ENCODE measurements at places on chromosomes 5 and 9.

DNA sequence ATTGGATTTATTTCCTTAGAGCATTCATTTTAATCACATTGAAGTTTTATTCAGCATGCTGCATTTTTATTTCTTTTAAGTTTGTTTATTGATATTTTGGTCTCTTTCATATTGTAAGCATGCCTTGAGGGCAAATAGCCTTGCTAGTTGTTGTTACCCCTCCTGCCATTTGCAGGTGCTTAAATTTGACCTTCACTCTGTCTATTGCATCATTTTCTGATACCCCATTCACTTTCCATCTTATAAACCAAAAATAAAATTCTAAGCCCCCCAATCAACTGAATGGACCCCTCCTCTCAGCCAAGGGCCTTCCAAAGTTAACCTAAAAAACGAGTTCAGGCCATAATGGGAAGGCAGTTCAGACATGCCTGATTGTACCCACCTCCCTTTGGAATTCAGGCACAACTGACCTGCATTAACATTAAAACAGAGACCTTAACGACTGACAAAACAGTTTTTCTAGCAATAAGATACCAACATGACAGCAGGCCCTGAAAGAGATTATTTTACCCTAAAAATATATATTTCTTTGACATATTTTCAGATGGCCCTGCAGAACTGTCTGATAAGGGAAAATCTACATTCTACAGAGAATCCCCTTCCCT is 32.1 kb downstream of the TARS1 start:
- no peak for DNase-seq

DNA sequence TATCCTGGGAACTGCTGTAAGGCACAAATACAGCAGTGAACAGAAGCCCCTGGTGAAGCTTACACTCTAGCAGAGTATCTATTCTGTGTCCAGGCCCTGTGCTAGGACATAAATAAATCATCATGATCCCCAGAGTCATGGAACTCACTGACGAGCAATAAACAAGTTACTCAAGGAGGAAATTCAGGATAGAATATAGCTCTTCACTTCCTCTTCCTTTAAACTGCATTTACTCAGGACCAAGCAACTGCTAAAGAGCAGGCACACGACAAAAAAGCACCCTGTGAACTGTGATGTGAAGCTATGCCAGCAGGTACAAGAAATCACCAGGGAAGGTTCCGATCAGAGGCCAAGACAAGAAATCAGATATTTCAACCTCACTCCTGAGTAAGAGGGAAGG is 47.8 kb upstream of the NR5A1 start:
- DNase-seq, result no peak

GRCh38 chr5:15064396-15064795 is 192.8 kb upstream of the ANKH start:
- no peak for DNase-seq

- no peak for DNase-seq
Observed at GRCh38 chr5:60522292-60522905, 177.6 kb downstream of the DEPDC1B start.

DNA sequence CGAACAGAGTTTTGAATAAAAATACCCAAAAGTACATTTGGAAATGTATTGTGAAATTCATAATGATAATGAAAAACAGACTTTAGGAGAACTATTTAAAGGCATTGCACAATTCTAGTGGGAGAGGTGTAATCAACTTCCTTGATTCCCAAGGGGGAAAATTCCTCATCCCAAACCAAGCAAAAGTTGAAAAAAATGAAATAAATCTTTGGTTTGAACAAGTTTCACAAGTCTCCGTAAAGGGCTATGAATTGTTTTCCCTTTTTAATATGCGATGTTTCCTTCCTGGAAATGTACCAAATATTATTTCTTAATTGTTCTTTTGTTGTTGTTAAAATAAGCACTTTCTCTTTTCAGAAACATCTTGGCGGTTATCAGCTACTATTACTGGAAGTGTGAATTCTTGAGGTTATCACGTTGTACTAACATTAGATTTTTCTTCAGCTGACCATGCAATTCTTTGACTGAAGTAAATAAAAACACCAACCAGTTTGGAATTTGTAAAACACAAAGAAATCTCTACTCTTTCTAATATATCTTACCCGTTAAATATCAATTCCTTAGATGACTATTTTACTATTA is 59.3 kb downstream of the SVEP1 start:
- DNase-seq, result no peak

GRCh38 chr5:172760959-172761358 is 10.0 kb downstream of the DUSP1 start:
- DNase-seq, result no peak

DNA sequence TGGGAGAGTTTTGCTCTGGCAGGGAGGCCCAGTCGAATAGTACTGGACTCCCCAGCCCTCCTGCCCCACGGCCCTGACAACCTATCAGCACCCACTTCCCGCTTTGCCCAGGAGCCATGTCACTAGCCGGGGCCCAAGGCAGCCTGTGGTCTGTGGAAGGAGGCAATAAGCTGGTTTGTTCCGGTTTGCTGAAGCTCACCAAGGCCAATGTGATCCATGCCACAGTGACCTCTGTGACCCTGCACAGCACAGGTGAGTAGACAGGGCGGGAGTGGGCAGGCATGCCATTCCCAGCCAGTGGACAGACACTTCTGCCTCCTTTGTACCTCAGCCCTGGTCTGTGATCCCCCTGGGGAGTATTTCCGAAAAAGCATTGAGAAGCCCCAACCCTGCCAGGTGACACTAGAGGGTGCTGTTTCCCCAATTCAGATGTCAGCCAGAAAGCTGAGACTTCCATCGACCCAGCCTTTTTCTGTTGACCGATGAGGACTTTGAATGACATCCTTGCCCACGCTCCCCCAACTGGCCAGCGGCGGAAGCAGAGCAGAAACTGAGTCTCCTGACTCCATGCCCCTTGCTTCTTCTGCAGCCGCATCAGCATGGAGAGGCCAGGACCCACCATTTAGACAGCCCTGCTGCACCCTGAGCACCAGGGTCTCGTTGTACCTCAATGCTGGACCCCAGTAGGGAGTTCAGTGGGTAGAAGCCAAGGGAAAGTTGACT is 9.6 kb downstream of the PCYOX1L start:
- DNase-seq, result peak; percentile 77

All from neural crest cell (in vitro differentiated cells).